ENCODE measurements at places on chromosomes 3 and 15.
A peak's percentile ranks its signal among the peaks of the same experiment; 100 is the strongest.

DNA sequence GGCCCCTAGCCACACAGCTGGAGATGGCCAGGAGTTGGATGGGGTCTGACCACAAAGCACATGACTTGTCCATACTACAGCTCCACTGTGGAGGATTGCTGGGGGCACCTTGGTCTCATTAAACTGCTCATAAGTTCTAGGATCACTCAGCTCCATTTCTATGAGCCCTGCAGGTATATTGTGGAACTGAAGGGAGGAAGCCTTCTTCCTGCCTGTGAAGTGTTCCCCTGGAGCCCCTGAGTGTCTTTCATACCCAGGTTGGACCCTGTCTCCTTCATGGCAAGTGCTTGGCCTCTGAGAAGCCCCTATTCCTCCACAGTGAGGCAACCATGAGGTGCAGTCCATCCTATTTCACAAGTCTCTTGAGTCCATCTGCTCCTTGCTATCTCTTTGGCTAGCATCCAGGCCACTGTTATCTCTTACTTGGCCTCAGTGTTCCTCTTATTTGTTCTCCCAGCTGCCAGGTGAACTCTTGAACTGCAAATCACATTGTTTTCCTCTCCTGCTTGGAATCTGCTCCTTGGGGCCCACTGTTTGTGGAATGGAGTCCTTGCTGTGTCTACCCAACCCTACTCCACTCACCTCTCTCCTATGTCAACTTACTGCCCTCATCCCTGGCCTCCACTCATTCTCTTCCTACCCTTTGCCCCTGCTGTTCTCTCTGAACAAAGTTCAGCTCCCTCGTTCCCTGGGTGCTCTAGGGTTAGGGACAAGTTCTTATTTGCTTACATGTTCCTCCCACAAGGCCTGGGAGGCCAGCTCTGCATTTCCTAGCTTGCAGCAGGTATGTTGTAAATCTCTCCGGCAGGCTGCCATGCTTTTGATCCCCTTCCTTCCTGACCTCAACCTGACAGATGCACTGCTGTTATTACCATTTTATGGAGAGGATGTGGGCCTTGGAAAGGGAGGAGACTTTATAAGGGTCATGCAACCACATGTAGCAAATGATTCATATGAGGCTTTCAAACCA is 1.2 kb downstream of the ACOX2 start:
- DNase-seq = no peak

DNA sequence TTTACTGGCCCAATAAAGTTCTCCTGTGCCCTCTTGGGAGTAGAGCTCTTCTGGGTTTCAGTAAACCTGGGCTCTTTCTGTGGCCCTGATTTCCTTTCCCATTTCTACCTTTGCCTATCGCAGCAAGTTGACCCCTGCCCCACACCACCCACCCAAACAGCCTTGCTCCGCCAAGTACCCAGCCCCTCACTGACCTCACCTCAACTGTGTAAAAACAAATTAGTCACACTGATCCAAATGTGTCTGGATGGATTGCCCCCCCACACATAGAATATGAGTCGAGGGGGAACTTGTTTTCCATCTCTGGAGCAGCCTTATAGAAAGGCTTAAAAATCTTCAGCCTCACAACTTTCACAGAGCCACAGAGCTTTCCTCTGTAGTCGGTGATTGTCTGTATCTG is 28.6 kb upstream of the VEPH1 start:
- no peak for DNase-seq

- no peak for DNase-seq
Observed at GRCh38 chr3:109702252-109702651, 364.9 kb upstream of the DPPA4 start.

GRCh38 chr3:125121246-125122010 is 65.6 kb upstream of the HEG1 start:
- DNase-seq = no peak

DNA sequence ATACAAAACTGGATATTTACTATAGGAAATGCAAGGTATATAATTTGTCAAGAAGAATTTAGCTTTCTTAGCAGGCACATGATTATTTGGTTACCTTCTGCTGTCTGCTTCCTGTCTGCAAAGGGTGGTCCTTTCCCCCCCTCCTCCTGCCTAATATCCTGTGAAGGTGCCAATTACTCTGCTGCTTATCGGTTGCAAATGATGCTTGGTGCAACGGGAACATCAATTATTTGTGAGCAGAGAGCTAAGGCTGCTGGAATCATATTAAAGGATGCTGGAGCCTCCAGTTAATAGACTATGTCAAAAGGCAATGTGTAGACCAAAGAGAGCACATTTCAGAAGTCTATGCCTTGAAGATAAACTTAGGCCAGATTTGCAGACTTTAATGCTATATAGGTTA is 443.7 kb upstream of the ONECUT1 start:
- no peak for DNase-seq

GRCh38 chr15:83243634-83244033 is 36.0 kb upstream of the HDGFL3 start:
- DNase-seq = no peak

DNA sequence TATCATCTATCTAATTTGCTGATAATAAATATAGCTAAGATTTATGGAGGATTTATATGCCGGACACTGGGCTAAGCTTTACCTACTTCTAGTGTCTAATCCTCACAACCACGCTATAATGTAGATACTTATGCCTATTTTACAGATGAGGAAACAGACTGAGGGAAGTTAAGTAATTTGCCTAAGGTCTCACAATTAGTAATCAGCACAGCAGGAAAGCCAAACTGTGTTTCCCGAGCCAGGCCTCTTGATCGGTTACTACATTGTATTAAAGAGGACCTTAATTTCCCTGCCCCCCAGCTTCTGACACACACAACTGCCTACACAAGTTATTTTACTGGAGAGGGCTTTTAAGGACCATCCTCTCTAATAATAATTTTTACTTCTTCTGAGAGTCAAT is 40.9 kb downstream of the ONECUT1 start:
- no peak for DNase-seq

DNA sequence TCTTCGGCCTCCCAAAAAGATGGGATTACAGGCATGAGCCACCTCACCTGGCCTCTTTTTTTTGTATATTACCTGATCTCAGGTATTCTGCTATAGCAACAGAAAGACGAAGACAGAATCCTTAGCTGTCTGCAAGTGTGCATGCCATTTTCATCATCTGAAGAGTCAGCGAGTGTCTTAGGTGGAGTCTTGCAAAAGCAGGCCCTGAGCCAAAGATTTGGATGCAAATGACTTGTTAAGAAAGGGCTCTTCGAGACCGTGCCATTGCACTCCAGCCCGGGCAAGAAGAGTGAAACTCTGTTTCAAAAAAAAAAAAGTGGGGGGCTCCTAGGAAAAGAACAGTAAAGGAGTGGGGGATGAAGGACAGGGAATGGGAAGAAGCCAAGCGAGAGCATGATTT is 10.2 kb upstream of the TRIM69 start:
- DNase-seq = no peak

DNA sequence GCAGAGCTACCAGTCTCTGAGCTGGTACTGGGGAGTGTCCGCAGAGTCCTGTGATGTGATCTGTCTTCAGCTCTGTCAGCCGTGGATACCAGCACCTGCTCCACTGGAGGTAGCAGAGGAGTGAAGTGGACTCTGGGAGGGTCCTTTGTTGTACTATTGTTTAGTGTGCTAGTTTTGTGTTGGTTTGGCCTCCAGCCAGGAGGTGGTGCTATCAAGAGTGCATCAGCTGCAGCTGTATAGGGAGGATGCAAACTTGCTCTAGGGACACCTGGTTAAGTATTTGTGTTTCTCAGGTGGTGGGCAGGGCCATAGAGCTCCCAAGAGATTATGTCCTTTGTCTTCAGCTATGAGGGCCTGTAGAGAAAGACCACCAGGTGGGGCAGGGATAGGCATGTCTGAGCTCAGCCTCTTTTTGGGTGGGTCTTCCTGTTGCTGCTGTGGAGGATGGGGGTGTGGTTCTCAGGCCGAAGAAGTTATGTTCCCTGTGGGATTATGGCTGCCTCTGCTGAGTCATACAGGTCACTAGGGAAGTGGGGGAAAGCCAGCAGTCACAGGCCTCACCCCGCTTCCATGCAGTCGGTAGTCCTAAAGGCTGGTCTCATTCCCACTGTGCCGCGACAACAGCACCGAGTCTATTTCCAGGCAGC is 443.2 kb upstream of the TBL1XR1 start:
- DNase-seq = peak; percentile 20

GRCh38 chr15:85525755-85526154 is 145.4 kb downstream of the AKAP13 start:
- DNase-seq = no peak

GRCh38 chr15:76979331-76979925 is 15.5 kb upstream of the PSTPIP1 start:
- DNase-seq = no peak

- DNase-seq = no peak
Observed at GRCh38 chr15:92035961-92036360, 182.5 kb downstream of the SLCO3A1 start.

GRCh38 chr3:46080124-46080968 is 53.1 kb upstream of the XCR1 start:
- DNase-seq = no peak

- DNase-seq = peak; percentile 78
Observed at GRCh38 chr3:192188218-192188835, 539.0 kb downstream of the FGF12 start.

- peak; percentile 84 for DNase-seq
Observed at GRCh38 chr3:186617036-186617946, 4.4 kb downstream of the AHSG start.

- peak; percentile 22 for DNase-seq
Observed at GRCh38 chr3:197380786-197381185, 82.4 kb upstream of the DLG1 start.

GRCh38 chr3:119352034-119352609 is 57.9 kb downstream of the ARHGAP31 start:
- DNase-seq = no peak

DNA sequence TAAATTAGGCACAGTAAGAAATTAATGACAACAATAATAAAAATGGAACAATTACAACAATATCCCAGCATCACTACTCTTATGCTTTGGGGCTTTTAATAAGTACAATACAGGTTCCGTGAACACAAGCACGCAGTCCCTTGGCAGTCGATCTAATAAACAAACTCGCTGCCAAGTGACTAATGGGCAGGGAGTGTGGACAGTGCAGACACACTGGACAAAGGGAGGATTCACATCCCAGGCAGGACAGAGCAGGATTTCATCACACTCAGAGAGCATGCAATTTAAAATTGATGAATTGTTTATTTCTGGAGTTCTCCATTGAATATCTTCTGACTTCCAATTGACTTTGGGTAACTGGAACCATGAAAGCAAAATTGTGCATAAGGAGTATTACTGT is 524.1 kb upstream of the CFAP20DC start:
- DNase-seq = no peak

DNA sequence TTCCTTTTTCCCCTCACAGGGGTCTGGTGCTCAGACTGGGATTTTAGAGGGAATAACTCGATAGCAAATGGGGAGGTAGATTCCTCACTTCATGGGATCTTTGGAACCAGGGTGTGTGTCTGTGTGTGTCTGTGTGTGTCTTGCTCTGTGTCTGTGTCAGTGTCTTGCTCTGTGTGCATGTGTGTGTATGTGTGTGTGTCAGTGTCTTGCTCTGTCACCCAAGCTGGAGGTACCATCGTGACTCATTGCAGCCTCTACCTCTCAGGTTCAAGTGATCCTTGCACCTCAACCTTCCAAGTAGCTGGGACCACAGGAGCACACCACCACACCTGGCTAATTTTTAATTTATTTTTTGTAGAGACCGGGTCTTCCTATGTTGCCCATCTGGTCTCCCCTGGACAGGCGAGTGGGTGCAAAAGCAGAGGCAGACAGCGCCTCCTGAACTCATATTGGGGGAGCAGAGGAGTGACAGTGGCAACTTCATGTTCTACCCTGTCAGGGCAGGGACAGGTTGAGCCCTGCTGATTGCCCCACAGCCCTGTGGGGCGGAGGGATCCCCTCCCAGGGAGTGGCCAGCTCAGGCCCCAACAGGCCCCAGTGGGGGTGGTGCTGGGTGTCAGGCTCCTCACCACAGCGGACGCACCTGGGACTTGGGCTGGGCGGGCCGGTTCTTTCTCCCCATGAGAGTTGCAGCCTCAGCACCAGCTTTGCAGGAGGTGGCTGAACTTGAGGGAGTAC is 10.4 kb upstream of the SEMA4B start:
- no peak for DNase-seq

DNA sequence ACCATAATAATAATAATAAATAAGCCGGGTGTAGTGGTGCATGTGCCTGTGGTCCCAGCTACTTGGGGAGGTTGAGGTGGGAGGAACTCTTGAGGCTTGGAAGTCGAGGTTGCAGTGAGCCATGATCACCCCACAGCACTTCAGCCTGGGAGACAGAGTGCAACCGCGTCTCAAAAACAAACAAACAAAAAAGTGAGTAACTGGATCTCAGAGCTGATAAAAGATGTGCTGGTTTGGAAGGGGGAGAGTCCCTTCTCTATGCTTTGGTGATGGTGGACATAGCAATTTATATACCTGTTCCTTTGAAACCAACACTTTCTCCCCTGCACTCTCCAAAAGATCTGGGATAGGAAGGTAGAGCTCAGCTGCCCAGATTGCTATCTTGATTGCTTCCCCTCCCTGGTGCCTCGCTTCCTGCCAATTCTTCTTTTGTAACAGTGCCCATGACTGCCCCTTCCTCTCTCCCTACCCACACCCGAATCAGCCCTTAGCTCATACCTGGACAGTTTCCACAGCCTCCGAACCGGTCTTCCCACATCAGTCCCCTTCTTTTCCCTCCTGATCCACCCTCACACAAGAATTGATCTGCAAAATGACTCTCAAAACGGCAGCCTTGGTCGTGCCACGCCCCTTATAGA is 55.1 kb upstream of the UBE2E1 start:
- DNase-seq = no peak

DNA sequence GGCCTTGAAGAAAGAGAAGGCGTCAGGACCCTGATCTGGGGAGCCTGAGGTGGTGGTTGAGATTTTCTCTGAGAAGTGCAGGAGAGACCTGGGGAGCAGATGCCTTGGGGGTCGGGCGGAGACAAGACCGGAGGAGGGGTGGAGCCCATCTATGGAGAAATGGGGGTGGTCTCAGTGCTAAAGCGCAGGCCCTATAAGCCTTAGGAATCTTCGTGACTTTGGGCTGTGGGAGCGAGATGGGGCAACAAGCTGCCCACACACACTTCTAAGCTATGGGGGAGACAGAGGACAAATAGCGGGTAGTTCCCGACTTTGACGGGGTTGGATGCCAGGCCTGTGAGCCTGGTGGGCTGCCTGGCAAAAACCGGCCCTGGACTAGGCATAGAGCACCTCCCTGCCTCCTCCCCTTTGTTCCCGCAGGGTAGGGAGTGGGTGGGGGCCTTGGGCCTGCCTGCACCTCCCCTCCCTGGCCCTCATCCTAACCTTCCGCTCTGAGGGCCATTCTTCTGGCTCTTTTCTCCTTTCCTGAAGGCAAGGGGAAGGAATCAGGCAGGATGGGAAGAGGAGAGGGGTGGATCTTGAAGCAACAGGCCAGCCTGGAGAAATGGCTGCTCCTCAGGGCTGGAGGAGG is 880 bp downstream of the NISCH start:
- no peak for DNase-seq

- no peak for DNase-seq
Observed at GRCh38 chr15:58506783-58507668, 75.2 kb downstream of the LIPC start.

- DNase-seq = no peak
Observed at GRCh38 chr3:105580296-105580965, 213.7 kb downstream of the ALCAM start.

- DNase-seq = no peak
Observed at GRCh38 chr3:32046102-32046501, 60.3 kb upstream of the GPD1L start.
